CD4-positive, alpha-beta T cell treated with Interleukin-17A for 1 hour (primary cell): ENCODE measurements at places on chromosomes 6 and 20.

GRCh38 chr20:7151676-7152470, 384.4 kb downstream of the BMP2 start:
- DNase-seq, result no peak

DNA sequence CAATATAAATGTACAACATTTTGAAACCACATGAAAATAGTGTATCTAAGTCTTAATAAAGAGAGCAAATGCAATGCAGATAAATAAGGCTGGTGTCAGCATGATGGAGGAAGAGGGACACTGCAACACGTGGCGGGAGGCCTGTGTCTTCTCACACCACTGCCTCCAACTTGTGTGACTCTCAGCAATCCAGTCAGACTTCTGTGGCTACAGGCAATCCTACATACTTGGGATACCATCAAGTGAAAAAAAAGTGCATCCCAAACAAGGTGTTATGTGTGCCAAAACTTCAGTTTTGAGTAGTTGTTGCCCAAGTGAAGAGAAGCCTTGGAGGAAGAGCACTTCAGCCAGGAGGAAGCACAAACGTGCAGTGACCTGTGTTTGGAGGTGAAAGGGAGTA, 68.6 kb downstream of the PKIB start:
- no peak for DNase-seq

DNA sequence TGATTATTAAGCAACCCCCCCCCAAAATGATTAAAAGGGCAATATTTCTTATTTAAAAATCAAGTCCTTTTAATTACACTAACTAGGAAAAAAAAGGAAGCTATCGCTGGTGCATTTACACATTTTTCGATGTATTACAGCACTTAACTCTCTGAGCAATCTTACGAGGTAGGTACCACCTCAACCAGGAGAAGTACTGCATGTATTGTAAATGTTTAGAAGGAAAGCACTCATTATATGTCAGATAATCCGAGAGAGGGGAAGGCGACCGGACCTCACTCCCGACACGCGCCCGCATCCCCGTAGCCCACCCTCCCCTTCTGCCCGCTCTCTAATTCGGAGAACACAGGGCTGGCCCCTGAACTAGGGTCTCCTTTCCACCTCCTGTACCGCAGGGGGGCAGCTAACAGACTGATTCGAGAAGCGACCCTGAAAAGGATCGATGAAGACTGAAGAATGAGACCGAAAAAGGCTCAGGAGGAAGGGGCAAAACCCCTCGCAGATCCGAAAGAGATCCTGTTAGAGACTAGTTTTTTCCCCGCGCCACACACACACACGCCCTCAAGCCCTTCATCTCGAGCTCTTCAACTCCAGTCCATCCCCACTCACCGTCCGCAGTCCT, 337 bp downstream of the ESF1 start:
- DNase-seq, result no peak

- no peak for DNase-seq
Observed at GRCh38 chr6:81785377-81785776, 32.9 kb upstream of the TENT5A start.

DNA sequence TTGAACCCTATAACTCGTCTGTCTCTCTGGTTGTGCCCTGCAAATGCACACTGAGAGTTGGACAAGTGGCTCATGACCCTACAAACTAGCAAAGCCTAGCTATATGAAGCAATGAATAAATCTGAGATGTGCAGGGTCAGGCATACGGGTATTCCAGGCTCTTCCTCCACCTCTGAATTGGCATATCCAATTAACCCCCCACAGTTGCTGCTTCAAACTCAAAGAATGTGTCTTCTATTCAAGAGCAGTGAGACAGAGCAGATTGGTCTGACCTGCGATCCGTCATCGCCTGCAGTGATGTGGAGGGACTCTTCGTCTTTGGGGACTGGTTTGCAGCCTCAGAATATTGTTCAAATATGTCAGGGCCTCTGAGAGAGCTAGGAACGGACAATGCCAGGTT, 59.8 kb downstream of the LAMP5 start:
- no peak for DNase-seq

- no peak for DNase-seq
Observed at GRCh38 chr6:160178271-160178670, 56.7 kb downstream of the SLC22A1 start.

GRCh38 chr6:31776485-31776988, 591 bp downstream of the VWA7 start:
- DNase-seq, result no peak

- no peak for DNase-seq
Observed at GRCh38 chr20:63142933-63143332, 73.0 kb downstream of the YTHDF1 start.

GRCh38 chr6:85121158-85121557, 328.7 kb upstream of the NT5E start:
- no peak for DNase-seq

DNA sequence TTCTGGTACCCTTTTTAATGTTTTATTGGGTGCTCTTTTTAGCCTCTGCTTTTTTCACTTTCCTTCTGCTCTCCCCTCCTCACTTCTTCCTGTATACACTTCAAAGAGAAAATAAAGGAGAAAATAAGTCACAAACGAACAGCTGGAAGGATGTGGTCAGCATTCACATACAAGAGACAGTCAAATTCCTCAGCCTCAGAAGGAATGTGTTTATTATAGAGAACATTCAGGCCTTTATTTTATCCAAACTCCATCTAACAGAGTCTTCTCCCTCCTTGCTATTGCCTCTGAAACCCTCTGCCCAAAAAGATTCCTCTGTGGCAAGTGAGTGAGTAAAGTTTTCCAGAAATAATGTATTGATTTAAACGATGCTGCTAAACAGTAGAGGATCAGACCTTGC, 490.4 kb downstream of the FRK start:
- DNase-seq, result no peak

- DNase-seq, result no peak
Observed at GRCh38 chr6:133568970-133569889, 319.7 kb upstream of the TCF21 start.

DNA sequence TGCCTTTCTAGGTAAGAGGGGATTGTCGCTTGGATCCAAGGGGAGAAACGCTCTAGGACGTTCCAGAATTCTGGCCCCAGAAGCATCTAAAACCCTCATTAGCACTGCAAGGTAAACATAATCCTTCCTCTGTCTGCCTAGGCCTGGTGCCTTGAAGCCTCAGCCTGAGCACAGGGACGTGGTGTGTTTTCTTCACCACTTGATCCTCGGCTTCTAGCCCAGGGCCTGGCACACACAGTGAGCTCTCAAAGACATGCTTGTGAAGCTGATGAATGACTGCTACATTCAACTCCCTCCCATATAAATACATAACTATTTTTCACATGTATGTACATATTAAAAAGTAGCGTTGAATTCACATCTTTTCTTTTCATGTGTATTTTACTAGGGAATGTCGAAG, 100.3 kb downstream of the ISM1 start:
- no peak for DNase-seq

DNA sequence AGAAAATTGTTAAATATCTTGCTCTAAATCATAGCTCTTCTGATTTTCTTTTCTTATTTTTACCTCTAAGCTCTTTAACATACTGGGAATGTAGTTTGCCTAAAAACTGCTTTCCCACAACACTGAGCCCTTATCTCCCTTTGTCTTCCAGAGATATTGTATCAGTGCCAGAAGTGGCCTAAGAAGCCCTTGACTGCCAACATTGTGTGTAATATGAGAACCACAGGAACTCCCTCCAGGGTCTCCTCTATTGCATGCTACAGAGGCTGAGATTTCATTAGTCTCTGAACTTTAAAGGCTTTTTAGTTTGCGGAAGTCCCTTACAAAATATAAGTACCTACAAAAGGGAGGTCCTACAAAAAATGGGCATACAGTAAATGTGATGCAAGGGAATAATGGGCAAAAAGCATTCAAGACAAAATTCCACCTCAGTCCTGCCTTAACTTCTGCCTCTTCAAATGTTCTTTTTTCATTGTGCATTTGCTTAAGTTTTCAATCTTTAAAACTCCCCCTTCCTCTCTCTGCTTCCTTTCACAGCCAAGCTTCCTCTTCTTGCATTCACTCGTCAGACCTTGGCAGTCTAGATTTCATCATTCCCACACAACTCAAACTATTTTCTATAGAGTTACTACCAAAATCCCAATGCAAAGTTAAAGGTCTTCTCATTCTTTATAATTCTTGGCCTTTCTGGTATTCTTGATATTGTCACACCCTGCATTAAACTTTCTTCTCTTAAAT, 76.5 kb downstream of the ADGRG6 start:
- no peak for DNase-seq

GRCh38 chr20:21933526-21933925, 228.1 kb downstream of the PAX1 start:
- DNase-seq, result no peak

- no peak for DNase-seq
Observed at GRCh38 chr6:10363911-10364310, 51.0 kb downstream of the TFAP2A start.

DNA sequence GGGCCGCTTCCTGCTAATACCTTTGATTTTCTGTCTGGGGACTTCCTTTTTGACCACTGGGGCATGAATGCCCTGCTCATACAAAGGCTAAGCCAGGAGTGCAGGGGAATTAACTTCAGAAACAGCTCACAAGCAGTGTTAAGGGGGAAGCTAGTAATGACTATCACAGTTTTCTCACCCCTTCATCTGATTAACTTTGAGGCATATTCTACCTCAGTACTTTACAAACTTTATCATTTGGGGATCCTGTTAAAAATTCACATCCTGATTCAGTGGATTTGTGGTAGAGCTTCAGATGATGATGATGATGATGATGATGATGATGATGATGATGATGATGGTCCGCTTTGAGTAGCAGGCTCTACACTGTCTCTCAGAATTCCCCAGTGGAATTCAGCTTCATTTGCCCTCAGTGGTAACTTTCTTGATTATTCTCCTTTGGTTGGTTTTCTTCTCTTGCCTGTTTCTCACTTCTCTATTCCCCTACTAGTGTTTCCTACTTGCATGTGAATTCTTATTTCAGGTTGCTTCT, 78.4 kb upstream of the TMEM170B start:
- DNase-seq, result no peak

DNA sequence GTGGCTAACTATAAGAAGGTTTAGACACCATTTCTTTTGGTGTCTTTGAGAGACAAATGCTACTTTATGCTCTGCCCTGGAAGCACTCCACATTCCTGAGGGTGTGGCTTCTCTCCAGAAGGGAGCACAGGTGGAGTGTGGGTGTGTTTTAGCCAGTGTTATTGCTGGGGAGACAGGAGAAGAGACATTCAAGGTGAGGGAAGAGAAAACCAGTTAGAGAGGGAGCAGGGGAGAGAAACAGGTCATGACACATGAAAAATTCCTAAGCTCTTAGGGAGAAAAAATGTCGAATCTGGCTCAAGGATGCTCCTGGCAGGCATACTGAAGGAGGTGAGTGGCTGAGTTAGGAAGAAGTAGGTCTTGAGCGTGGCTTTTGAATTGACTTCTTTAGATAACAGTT, 292.8 kb downstream of the CLIC5 start:
- no peak for DNase-seq

DNA sequence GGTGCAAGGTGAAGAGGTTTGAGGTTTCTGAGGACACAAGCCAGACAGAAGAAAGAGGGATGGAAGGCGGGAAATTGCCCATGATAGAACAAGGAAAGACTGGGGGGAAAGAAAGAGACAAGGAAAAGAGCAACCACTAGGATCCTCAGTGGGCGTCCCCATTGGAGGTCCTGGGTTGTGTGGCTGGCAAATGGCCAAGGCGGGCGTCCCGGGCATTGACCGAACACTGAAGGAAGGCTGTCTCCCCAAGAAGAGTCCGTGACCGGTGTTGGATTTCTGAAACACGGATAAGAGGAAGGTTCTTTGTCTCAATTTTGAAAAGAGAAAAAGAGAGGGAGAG, 746.6 kb upstream of the ADGRB3 start:
- no peak for DNase-seq

- no peak for DNase-seq
Observed at GRCh38 chr6:143198312-143198711, 137.6 kb downstream of the AIG1 start.

- DNase-seq, result no peak
Observed at GRCh38 chr20:6039766-6040165, 14.1 kb downstream of the LRRN4 start.

DNA sequence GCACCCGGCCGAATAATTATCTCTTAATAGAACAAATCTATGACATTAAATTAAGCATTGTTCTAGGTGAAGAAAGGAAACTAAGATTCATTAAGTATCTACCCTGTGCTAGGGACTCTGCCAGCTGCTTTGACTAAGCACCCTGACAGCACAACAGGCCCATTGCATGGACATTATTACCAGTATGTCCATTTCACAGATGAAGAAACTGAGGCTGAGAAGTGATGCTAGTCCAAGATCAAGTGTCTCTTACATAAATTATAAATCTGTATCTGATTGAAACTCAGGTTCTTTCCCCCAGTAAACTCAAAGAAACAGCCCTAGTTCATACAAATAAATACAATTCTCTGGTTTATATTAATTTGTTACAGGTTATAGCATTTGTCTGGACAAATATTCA, 31.3 kb downstream of the SLC22A23 start:
- no peak for DNase-seq

- DNase-seq, result no peak
Observed at GRCh38 chr6:15384901-15385300, 139.0 kb downstream of the JARID2 start.

DNA sequence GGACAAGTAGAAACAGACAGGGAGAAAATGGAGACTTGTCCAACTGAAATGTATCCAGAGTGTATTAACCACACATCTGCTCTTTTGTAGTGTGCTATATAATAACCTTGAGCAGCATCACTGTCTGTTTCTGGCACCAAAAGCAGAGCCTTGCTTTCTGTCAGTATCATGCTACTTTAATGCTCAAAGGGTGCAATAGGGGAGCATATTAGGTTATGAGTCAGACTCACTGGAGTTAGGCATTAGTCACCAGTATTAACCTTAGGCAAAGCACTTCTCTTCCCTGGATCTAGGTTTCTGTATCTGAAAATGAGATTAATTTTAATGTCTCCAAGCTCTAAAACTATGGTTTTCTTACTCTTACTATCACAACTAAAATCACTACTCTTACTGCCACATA, 280.1 kb downstream of the TFAP2B start:
- DNase-seq, result no peak
